Naive thymus-derived CD8-positive, alpha-beta T cell (primary cell): ENCODE measurements at places on chromosomes 1 and 21. TPM values are rescaled to one million over a fixed set of nuclear protein-coding genes. Genes with fewer than 3 reads are reported as not detected.

The RUNX3 gene
- 95.3 TPM for total RNA-seq

The RIPPLY3 gene
- not detected for total RNA-seq

The FABP3 gene
- not detected for total RNA-seq

The KRTAP20-2 gene
- total RNA-seq, result not detected

The ZBTB8OS gene
- 57.2 TPM for total RNA-seq

The GPR153 gene
- 1.3 TPM for total RNA-seq

The BMP8A gene
- total RNA-seq, result not detected

The TRAF3IP3 gene
- total RNA-seq, result 717 TPM

The CAPN2 gene
- total RNA-seq, result 70.0 TPM

The LMX1A gene
- total RNA-seq, result not detected

The SEC16B gene
- total RNA-seq, result not detected

The CGN gene
- total RNA-seq, result 2.7 TPM

The LCE3E gene
- total RNA-seq, result not detected

The MCOLN3 gene
- not detected for total RNA-seq

The GUCA2B gene
- not detected for total RNA-seq

The FNDC5 gene
- not detected for total RNA-seq

The SHE gene
- not detected for total RNA-seq

The MUL1 gene
- total RNA-seq, result 19.6 TPM

The SPOCD1 gene
- 0.36 TPM for total RNA-seq

The CD2 gene
- total RNA-seq, result 189 TPM

The ELF3 gene
- total RNA-seq, result 1.5 TPM
